ENCODE measurements at places on chromosomes 3 and 15.

DNA sequence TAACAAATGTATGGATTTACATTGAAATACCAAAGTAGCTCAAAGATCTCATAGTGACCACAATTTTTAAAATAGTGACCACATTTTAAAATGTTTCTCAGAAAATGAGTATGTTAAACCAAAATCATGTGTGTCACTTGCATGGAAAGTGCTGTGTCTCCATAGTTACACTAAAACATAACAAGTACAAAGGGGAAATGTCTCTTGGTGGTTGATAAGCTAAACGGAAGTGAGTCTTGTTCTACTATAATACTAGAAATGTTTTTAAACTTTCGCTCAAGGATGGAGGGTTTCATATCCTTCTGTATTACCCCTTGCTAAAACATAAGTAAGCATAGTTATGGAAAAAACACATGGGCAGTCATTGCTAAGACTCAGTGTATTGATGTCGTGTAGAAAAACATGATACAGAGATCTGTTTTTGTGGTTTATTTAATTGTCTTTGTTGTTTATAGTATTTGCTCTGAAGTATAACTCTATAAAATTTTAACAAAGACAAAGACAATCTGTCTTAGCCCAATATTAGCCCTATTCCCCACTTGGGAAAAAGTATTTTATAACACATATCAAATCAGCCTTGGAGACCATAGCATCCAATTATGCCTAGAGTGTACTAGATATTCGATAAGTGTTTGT lies 27.0 kb upstream of the DENND4A start:
- DNase-seq = no peak

DNA sequence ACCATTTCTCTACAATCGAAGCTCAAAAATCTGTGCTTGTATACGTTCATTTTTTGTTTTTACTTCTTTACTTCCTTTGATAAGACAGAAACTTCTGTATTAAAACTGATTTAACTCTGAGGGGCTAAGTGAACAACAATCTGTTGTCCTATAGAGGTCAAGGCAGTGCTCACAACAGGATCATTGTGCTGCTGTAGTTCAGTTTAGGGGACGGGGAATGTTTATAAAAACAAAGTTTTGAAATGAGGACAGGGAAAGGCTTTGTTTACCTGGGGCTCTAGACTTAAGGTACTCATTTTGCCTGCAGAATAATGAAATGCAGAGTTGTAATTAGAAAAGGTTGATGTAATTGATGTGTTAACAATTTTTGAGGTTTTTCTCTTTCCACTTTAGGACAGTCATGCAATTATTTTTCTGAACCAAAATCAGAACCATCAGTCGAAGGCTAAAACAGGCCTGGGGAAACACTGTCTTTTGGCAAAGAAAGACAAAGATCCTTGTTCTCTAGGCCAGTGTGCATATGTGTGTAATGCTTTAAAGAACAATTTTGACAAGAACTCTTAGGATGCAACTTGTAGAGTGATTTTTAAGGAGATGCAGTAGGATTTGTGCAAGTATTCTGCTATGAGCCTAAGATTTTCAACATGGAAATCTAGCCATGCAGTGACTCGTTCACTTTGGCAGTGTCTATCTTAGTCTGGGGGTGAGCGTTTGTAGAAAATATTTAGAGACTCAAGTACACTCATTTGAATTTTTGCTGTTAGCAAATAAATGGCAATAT lies 165.2 kb downstream of the PGPEP1L start:
- DNase-seq = no peak

DNA sequence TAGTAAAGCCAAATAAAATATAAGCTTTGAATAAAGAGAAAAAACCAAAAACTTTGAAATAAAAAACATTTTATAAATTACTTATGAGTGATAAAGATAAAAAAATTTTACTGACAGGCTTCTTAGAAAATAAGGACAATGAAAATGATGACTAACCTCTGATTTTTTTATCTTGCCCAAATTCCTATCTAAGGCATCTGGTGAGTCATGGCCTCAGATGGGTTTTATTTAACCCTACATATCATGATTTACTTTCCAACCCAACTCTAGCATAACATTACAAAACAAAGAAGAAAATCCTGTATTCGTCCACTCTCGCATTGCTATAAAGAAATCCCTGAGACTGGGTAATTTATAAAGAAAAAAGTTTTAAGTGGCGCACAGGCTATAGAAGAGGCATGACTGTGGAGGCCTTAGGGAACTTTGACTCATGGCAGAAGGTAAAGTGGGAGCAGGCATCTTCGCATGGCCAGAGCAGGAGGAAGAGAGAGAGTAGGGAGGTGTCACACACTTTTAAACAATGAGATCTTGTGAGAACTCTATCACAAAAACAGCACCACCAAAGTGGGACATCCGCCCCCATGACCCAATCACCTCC lies 152.1 kb downstream of the NEK10 start:
- no peak for DNase-seq

- DNase-seq = no peak
Observed at GRCh38 chr15:70585707-70586034, 177.7 kb downstream of the UACA start.

- no peak for DNase-seq
Observed at GRCh38 chr3:124628863-124629262, 101.4 kb upstream of the UMPS start.

GRCh38 chr3:186459108-186459467 lies 85.1 kb downstream of the CRYGS start:
- no peak for DNase-seq

DNA sequence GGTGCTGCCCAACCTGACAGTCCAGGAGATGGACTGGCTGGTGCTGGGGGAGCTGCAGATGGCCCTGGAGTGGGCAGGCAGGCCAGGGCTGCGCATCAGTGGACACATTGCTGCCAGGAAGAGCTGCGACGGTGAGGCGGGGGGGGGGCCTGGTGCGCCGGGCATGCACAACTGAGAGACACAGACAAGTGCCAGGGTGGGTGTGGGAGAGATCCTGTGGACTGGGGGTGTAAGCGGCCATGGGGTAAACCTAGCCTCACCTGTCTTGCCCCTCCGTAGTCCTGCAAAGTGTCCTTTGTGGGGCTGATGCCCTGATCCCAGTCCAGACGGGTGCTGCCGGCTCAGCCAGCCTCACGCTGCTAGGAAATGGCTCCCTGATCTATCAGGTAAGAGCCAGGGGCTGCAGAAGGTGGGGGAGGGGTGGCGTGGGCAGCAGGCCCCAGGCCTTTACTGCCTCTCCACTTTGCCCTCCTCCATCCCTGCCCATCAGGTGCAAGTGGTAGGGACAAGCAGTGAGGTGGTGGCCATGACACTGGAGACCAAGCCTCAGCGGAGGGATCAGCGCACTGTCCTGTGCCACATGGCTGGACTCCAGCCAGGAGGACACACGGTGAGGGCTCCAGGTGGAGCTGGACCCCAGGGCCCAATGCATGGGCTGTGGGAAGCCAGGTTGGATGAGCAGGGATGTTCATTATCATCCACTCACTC lies 3.3 kb downstream of the CHRD start:
- DNase-seq = no peak

DNA sequence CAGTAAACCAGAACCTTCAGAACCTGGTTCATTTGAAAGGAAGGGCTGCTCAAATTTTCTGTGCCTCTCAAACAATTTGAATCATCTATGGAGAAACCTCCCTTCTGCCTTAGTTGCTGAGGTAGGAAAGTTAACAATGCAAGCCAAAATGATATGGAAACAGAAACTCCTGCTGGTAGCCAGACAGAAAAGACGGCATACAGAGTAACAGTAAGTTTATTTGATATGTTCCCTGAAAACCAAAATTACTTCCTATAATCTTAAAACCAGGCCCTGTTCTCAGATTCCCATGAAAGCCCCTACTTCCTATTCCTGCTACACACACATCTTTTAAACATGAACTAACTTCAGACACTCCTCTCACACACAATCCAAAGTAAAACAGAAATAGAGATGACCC lies 86.2 kb downstream of the TBC1D5 start:
- no peak for DNase-seq

GRCh38 chr3:115912372-115912771 lies 289.1 kb downstream of the GAP43 start:
- peak; percentile 13 for DNase-seq

DNA sequence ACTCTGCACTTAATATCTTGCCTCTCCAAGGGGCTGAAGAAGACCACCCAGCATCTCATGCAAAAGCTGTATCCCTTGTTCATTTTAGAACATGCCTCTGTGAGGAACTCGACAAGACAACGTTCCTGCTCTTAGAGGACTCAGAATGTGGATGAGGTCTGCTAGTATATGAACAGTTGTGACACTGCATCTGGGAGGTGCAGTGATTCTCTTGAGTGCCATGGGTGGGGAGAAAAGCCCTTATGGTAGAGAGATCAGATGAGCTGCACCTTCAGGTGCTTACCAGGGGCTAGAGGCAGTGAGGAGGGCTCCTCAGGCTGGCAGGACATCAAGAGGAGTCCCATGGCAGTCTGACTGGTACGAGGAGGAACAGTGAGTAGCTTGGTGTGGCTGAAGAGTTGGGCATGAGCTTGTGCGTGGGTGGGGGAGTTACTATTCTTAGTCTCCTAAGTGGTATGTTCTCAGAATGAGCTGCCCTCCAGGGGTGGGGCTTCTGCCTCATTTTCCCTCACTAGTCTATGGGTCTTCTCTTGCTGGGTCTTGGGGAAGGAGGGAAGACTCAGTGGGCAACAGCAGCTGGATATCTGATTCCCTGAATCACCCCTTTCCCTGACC lies 56.7 kb upstream of the ATP2B2 start:
- DNase-seq = no peak

- no peak for DNase-seq
Observed at GRCh38 chr15:39056357-39056756, 491.7 kb upstream of the RASGRP1 start.

- no peak for DNase-seq
Observed at GRCh38 chr3:14688525-14688924, 13.6 kb downstream of the C3orf20 start.

DNA sequence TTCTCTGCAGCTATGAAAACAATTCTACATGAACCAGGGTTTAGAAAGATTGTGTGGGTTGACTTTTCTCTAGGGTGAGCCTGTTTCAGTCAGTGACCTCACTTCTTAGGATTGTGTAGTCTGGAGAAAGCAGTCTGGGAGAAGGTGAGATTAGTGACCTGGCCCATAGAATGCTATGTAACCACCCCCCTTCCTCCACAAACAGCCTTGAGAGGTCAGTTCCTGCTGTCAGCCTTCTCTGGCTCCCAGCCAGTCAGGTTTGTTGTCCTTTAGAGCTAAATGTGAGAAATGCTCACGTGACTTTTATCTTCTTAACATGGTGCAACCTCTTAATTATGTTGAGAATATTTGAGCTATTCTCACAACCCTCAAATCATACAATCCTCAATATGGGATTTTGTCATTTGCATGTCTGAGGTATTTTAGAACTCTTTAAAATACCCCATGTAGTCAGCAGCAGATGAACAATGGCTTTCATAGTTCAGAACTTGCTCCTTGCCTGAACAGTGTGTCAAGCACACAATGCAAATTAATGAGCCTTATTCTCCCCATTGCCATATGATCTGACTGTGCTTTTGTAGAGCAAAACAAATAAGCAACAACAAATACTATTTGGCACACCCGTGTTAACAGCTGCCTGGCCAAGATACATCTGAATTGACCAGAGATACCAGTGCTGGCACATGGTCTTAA lies 311.6 kb downstream of the CNTN6 start:
- no peak for DNase-seq

GRCh38 chr15:65326117-65326526 lies 21.6 kb downstream of the RNU5B-1 start:
- DNase-seq = peak; percentile 77

DNA sequence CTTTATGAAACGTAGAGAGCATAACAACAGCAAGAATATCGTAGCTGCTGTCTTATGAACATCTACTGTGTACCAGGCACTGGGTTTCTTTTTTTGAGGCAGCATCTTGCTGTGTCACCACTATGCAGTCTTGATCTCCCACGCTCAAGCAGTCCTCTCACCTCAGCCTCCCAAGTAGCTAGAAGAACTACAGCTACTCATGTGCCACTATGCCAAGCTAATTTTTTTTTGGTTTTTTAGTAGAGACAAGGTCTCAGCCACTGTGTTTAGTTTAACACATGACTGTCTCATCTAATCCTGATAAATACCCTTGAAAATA lies 129.9 kb downstream of the VGLL4 start:
- no peak for DNase-seq

DNA sequence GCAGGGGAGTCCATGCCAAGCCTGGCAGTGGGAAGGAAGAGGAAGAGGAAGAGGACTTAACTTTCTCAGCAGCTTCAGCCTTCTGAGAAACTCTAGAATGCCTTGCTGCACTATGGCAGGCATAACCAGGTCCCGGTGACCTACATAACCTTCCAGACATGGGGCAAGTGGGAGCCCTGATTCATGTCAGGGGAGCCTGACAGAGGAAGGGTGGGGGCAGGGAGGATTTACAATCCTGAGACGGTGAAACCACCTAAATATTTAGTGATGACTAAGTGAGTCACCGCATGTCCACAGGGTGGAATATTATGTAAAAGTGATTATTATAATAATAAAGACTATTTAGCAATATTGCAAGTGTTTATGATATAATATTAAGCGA lies 46.7 kb downstream of the AMOTL2 start:
- no peak for DNase-seq

GRCh38 chr15:74123131-74123429 lies 7.3 kb upstream of the ISLR2 start:
- no peak for DNase-seq

- DNase-seq = no peak
Observed at GRCh38 chr15:79944622-79945021, 26.4 kb downstream of the BCL2A1 start.

DNA sequence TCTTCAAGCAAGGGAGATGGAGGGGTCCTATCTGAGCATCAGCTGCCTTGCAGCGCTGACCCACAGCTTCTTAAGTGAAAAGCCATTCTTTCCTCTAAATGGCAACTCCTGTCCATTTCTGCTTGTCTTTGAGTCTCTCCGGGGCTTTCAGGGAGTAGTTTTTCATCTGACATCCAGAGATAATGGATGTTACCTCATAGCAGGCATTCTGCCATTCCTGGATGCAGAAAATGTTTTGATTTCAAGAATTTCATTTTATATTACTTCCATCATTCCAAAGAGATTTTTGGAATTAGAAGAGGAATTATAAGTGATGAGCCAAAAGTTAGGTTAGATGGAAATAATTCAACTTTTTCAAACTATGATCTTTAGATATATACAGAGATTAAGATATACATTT lies 44.9 kb upstream of the GABRG3 start:
- no peak for DNase-seq

DNA sequence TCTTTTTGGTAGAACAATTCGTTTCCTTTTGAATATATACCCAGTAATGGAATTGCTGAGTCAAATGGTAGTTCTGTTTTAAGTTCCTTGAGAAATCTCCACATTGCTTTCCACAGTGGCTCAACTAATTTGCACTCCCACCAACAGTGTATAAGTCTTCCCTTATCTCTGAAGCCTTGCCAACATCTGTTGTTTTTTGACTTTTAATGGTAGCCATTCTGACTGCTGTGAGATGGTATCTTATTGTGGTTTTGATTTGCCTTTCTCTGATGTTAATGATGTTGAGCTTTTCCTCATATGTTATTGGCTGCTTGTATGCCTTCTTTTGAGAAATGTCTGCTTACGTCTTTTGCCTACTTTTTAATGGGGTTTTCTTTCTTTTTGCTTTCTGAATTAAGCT lies 270.6 kb upstream of the MEIS2 start:
- DNase-seq = no peak

GRCh38 chr15:39461536-39462130 lies 119.2 kb upstream of the THBS1 start:
- no peak for DNase-seq

Data from head of caudate nucleus (tissue), 42 donors.